ENCODE measurements at places on chromosomes 5 and 9.

DNA sequence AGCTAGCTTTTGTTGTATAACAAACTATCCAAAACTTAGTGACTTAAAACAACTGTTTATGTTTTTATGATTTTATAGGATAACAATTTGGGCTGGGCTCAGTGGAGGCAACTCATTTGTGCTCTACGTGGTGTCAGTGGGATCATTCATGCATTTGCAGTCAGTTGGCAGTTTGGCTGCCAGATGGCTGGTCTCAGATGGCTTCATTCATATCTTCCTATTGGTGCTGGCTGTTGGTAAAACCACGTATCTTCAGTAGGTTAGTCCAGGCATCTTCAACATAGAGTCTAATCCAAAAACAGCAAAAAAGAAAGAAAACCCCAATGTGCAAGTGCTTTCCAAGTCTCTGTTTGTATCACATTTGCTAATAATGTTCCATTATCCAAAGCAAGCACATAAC lies 51.7 kb upstream of the RIC1 start:
- DNase-seq: no peak

DNA sequence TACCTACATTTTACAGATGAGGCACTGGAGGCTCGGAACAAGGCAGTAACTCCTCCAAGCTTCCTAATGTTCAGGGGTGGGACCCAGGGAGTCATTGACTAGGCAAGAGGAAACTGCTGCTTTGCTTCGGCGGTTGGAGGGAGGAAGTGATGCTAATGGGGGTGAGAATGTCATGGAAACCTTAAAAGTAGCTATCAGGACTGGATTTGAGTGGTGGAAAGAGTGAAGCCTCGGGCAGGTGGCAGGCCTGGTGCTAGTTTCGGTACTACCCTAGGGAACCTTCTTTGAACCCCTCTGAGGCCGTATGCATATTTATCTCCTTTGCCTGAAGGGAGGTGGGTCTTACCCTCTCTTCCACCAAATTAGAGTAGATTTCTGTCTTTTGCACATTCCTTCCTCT lies 1.6 kb downstream of the BSPRY start:
- no peak for DNase-seq

DNA sequence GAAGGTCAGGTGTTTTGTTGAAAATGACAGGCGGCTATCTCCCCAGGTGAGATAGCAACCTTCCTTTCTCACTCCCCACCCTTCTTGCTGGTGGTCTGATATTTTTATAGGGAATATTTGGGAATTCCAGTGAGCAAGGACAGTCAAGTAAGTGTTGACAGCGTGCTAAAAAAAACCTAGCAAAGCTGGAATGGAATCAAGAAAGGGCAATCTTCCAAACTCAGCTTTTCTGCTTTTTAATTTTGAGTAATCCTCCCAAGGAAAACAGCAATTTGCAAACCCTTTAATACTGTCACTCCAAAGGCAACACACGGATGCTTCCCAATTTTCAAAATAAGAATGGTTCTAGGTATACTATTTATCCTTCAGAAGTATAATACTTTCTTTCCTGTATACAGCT lies 143.7 kb upstream of the PCA3 start:
- DNase-seq: no peak

- DNase-seq: no peak
Measured at GRCh38 chr5:145350513-145350912, 484.6 kb downstream of the PRELID2 start.

DNA sequence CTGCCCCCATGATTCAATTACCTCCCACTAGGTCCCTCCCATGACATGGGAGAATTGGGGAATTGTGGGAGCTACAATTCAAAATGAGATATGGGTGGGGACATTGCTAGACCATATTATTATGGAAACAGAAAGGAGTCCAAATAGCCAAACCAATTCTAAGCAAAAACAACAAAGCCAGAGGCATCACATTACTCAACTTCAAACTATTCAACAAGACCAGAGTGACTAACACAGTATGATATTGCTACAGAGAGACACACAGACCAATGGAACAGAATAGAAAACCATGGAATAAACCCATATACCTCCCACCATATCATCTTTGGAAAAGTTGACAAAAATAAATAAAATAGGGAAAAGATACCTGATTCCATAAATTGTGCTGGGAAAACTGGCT lies 710.5 kb upstream of the CDH9 start:
- DNase-seq: no peak

GRCh38 chr5:60520451-60521227 lies 179.3 kb downstream of the DEPDC1B start:
- no peak for DNase-seq

DNA sequence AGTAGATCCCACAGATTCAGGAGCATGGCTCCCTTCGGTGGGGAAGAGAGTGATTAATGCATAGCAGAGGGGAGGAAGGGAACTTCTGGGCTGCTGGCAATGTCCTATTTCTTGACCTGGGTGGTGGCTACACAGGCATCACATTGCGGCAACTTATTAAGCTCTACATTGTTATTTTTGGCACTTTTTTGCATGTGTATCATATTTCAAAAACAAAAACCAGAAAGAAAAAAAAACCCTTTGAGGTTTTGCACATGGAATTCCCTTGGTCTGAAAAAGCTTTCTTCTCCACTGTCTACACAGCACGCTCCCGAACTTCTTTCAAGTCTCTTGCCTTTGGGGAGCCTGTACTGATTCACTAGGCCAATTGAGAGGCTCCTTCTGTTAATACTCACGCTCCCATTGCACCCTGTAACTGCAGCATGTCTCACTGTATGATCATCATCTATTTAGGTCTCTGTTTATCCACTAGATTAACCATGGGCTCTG lies 25.1 kb downstream of the CEMIP2 start:
- peak; percentile 35 for DNase-seq

DNA sequence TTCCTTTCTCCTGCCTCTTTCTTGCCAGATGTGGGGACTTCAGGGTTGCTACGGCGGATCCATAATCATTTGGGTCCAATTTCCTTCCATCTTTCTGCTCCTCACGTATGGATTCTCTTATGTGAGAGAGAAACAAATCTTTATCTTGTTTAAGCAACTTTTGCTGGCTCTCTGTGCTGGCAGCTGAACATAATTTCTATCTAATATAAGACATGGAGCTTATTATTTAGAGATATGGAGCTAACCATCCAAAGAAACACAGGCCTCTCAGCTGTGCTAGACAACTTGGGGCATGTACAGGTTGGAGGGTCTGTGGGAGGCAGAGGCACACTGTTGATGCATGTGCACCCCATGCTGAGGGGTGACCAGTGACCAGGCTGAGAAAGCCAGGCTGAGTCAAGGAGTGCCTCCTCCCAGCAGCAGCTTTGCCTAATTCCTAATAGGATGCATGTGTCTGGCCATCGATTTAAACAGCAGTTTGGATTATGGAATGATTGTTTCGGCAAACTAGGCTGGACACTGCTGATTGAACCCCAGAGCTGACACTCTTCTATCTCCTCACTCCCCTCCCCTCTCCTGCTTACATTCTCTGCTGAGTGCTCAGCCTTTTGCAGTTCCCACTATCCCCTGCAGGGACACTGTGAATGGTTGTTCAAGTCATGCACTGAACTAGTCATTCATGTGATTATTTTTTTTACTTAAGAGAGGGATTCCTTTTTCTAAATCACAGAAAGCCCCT lies 195.8 kb downstream of the ERCC6L2 start:
- DNase-seq: peak; percentile 5

DNA sequence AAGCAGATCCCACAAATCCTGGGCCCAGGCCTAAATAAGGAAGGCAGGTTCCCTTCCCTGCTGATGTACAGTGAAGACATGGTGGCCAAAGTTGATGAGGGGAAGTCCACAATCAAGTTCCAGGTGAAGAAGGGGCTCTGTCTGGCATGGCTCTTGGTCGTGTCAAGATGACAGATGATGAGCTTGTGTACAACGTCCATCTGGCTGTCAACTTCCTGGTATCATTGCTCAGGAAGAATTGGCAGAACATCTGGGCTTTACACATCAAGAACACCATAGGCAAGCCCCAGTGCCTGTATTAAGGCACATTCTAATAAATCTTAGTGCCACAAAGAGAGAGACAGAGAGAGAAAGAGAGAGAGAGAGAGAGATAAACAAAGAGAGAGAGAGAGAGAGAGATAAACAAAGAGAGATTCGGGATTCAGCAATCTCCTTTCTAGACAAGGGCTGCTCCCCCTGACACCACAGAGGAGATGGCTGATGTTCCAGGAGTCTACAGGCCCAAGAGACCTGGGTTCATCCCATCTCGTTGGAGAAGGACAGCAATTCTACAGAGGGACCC lies 45.5 kb upstream of the HSPA9 start:
- no peak for DNase-seq

GRCh38 chr5:141871870-141872269 lies 6.3 kb downstream of the PCDH1 start:
- DNase-seq: no peak

- DNase-seq: no peak
Measured at GRCh38 chr9:89139455-89139854, 39.2 kb downstream of the SHC3 start.

DNA sequence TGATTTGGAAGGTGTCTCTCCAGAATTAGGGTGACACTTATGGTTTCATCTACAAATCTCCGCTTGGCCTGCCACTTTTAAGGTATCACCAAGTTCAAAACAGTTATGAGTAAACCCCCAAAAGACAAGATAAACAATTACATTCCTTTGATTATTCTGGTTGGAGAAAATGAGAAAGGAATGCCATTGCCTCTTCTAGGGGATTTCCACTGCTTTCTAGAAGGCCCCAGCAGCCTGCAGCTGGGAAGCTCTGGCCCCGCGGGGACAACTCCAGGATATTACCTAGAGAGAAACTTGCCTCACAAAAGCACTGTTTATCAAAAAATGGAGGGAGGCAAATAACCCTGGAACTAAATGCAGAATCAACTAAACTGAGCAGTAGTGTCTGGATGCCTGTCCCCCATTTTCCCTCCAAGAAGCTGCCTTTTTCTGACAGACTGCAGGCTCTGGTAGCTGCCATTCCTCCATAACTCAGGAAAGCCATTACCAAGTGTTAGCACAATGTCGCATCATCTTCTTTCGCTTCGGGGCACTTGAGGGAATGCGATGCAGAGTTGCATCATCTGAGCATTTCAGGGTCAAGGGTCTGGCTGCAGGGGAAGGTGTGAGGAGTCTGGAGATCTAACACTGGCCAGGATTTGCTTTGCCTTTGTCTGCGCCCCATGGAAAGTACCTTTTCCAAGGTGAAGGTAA lies 71.5 kb upstream of the PLPP6 start:
- DNase-seq: no peak

DNA sequence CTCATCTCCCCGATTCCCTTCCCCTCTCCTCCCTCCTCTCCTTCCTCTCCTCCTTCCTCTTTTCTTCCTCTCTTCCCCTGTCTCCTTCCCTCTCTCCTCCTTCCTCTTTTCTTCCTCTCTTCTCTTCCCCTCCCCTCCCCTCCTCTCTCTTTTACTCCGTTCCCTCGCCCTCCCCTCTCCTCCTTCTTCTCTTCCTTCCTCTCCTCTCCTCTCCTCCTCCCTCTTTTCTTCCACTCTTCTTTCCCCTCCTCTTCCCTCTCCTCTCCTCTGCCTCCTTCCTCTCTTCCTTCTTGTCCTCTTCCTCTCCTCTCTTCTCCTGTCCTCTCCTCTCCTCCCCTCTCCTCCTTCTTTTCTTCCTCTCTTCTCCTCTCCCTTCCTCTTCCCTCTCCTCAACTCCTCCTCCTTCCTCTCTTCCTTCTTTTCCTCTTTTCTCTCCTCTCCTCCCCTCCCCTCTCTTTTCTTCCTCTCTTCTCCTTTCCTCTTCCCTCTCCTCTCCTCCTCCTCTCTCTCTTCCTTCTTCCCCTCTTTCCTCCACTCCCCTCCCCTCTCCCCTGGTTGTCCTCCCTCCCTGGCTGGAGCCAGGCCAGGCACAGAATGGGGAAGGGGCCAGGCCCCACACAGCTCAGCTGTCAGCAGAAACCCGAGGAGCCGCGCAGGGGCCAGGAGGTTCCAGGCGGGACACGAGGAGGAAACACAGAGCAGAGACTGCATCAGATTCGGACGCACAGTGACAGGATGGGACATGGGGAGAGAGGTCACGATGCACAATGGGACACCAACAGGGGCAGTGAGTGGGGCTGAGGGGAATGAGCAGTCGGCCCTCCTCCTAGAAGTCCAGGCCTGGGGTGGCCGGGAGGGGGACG lies 48.0 kb downstream of the CAMK2A start:
- no peak for DNase-seq

DNA sequence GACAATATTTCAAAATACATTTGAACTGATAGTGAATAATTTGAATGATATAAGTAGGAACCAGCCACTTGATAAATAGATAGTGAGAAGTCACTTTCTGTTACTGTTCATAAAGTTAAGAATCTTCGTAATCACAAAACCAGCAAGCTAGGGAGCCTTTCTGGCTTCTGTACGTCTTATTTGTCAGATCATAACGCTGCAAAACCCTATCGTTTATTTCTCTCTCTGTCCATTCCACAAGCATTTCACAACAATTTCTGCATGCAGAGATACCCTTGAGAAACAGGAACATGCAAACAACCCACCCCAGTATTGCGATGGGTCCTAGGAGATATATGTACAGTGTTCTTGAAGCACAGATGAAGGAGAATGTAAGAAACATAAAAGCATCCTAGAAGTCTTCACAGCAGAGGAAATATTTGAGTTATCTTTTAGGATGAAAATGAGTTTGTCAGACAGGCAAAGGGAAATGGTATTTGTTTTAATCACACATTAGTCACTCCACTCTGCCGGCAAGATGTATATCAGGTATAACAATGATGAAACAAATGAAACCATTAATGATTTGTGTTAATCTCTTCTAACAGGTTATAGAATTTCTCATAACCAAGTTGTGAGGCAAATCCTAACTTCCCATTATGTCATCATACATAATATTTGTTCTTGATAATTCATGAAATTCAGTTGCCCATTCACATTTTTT lies 668.7 kb upstream of the FTMT start:
- DNase-seq: peak; percentile 3

GRCh38 chr5:94670726-94671125 lies 52.3 kb downstream of the SLF1 start:
- DNase-seq: no peak

GRCh38 chr9:96619491-96620180 lies at the start of gene CDC14B:
Gene CDC14B (minus strand): TSS chr9:96619843. CDS start chr9:96619378, 465 bp downstream.
- peak; percentile 88 for DNase-seq

- DNase-seq: no peak
Measured at GRCh38 chr5:111518777-111519176, 6.4 kb upstream of the STARD4 start.

- DNase-seq: no peak
Measured at GRCh38 chr5:132687995-132688394, 14.2 kb downstream of the IL4 start.

- no peak for DNase-seq
Measured at GRCh38 chr5:104606258-104606829, 1043.8 kb upstream of the NUDT12 start.

DNA sequence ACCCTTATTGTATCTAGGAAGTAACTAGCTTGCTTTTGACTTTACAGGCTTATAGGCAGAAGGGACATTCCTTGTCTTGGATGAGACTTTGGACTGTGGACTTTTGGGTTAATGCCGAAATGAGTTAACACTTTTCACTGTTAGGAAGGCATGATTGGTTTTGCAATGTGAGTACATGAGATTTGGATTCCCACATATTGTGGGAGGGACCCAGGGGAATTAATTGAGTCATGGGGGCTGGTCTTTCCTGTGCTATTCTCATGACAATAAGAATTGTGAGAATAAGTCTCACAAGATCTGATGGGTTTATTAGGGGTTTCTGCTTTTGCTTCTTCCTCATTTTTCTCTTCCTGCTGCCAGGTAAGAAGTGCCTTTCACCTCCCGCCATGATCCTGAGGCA lies 417.5 kb downstream of the HINT1 start:
- no peak for DNase-seq

All from erythroblast (primary cell).